ENCODE measurements at places on chromosomes 11 and 22.

GRCh38 chr11:17273668-17274282, 2.8 kb upstream of the NUCB2 start:
- no peak for DNase-seq

GRCh38 chr11:121618516-121618915, 165.7 kb upstream of the SORL1-AS1 start:
- DNase-seq, result no peak

- DNase-seq, result no peak
Observed at GRCh38 chr11:100753172-100753543, 66.1 kb downstream of the ARHGAP42 start.

DNA sequence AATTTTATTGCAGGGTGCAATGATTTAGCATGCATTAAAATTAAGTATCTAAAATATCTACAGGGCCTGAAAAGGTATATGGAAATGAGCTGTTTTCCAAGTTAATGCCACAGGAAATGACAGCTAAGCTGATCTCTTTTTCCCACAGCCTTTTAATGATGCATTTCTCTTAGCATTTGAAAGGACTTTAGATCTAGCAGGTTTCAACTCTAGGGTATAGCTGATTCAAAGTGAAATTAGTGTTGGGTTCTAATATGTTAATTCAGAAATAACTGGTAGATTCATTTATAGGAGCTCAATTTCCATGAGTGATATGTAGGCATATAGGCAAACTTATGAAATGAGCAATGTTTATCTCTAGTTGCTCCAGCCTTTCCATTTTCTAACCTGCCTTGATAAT, 274.2 kb downstream of the CASP12 start:
- no peak for DNase-seq

GRCh38 chr11:117584056-117584830, 212.8 kb downstream of the DSCAML1 start:
- no peak for DNase-seq

DNA sequence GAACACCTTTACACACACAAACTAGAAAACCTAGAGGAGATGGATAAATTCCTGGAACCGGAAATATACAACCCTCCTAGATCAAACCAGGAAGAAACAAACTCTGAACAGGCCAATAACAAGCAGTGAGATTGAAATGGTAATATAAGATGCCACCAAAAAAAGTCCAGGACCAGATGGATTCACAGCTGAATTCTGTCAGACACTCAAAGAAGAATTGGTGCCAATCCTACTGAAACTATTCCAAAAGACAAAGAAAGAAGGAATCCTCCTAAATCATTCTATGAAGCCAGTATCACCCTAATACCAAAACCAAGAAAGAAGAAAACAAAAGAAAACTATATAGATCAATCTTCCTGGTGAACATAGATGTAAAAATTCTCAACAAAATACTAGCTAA, 33.9 kb downstream of the PIWIL3 start:
- DNase-seq, result no peak

DNA sequence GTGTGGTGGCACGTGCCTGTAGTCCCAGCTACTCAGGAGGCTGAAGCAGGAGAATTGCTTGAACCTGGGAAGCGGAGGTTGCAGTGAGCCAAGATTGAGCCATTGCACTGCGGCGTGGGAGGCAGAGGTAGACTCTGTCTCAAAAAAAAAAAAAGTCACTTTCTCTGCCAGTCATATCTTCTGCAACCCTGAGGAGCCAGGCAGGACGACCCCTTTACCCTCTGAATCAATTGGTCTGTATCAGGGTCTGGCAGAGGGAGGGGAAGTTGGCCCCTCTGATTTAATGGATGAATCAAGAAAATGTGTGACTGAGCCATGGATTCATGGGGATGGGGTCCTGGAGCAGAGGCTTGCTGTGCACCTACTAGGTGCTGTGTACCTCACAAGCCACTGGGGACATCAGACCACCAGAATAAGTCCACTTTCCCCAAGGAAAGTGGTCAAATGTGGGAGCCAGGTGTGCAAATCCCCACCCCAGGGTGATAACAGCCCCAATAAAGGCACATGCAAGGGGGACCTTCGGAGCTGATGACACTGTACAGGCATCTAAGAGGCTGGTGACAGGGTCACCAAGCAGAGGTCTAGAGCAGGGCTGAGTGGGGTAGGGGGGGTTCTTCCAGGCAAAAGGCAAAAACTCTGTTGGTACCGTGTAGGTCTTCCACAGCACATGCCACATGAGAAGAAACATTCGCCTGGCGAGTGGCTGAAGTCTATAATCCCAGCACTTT, 29.0 kb downstream of the TXN2 start:
- DNase-seq, result no peak

- no peak for DNase-seq
Observed at GRCh38 chr11:415640-416041, 842 bp upstream of the SIGIRR start.

DNA sequence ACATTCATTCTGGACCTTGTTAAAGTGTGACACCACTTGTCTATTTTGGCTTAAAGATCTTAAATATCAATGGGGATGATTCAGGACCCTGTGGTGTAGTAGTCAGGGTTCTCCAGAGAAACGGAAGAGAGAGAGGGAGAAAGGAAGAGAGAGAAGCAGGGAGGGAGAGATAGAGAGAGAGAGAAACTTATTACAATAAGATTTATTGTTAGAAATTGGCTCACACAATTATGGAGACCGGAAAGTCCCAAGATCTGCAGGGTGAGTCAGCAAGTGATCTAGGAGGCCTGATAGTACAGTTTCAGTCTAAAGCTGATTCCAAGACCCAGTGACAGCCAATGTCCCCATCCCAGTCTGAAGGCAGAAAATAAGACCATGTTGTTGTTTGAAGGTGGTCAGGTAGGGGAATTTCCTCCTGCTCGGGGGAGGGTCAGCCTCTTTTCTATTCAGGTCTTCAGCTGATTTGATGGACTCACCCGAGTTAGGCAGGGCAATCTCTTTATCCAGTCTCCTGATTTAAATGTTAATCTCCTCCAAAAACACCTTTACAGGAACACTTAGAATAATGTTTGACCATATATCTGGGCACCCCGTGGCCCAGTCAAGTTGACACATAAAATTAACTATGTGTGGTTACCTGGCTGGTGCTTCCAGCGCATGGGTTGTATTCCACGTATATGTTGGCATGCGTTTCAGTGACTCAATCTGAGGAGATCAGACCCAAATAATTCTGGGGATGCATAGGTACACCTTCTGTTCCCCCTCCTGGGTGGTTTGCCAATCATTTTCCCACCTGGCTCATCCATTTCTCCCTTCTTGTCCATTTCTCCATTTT, 1350.5 kb downstream of the TBC1D22A start:
- DNase-seq, result no peak

DNA sequence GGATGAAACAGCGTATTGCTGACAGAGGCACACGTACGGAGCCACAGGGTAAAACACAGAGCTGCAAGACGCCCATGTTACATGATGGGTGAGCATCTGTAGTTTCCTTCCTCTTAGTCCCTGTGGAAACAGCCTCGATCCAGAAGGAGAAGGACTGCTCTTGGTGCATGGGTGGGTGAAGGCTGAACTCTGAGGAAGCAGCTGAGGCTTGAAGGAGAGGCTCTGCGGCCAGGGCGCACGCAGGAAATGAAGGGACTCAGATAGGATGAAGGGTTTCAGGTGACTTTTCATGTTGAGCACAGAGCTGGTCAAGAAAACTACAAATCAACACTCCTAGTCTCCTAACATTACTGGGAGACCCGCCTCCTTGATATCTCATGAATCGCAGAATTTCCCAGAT, 65.7 kb upstream of the ADA2 start:
- no peak for DNase-seq

DNA sequence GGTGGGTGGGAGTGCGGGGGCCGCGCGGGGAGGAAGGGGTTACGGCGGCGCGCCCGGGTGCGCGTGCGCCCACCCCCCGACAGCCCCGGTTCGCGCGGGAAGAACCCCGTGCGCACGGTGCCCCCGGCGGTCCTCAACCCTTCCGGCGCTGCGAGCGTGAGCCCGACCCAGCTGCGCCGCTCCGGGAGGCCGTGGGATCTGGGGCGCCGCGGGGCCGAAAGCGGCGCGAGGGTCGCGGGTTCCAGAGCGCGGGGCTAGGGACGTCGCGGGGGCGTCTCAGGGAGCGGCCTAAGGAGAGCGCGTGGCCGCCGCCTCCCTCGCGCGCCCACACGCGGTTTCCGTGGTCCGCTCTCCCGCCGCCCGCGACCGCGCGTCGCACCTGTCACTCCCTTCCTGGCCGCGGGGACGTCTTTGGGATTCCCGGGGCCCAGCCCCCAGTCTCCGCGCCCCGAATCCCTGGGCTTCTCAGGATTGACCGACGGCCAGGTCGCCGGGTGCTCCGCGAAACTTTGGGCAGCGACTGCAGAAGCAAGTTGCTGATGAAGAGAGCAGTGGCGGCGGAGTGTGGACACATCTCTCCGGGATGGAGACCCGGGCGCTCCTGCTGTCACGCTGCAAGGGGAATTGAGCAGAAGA, 582 bp downstream of the SREBF2 start:
- DNase-seq, result no peak

GRCh38 chr11:85756401-85757200, 54.3 kb downstream of the SYTL2 start:
- peak; percentile 22 for DNase-seq

DNA sequence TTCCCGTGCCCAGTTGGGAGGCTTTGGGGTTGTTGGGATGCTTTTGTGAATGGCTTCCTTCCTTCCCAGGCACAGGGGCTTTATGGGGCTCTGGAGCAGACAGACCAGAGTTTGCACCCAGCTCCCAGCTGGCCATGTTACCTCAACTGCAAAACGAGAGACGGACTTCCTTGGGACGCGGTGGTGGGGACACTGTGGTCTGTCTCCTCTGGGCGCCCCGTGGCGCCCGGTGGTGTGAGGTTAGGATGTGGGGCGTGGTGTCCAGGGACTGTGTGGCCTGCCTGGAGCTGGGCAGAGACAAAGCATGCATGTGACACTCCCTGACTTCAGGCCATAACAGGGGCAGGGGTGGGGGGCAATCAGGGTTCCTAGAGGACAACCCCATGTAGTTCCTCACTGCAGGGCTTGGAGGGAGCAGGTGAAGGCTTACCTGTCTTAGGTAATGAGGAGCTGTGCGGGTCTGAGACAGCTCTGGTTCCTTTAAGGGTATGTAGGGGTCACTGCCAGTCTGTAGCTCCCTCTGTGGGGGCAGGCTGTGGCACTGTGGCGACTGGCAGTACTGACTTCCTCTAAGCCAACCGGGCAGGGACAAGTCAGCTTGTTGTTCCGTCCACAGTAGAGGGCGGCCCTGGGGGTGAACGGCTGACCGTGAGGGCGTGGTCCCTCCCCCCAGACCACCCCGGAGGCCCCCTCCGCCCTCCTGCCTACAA, 14.4 kb downstream of the KCNQ1 start:
- no peak for DNase-seq

GRCh38 chr11:130712480-130712879, 203.8 kb downstream of the SNX19 start:
- no peak for DNase-seq

DNA sequence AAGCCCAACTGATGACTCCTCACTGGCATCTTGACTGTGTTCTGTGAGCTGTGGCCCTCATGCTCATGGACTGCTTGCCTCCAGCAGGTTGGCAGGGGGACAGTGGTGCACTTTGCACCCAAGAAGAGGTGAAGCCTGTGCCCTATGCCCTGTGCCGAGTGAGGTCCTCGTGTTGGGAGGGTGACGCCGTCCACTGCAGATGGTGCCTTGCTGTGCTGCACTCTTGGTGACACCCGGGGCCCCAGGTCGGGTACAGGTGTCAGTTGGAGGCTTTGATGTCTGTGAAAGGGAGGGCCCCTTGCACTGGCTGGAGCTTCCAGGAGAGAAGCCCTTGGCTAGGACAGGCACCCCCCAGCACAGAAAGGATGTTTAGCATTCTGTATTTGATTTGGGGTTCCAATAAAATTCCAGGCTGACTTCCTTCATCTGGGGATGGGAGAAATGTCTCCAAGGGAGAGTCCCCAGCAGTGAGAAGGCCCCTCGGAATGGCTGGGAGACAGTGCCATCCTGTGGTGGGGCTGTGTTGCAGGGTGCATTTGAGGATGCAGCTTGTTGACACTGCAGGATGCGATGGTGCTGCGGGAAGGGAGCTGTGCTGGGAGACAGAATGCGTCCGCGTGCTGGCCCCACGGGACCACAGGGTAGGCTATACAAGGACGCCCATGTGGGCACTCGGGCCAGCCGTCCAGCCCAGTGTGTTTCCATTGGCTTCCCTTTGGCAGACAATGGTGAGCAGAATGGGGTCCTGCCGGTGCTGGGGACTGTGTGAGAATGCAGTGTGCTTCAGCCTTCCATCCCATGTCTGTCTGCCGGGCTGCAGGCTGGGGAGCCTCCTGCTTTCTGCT, 2.5 kb upstream of the ZDHHC8 start:
- DNase-seq, result no peak

DNA sequence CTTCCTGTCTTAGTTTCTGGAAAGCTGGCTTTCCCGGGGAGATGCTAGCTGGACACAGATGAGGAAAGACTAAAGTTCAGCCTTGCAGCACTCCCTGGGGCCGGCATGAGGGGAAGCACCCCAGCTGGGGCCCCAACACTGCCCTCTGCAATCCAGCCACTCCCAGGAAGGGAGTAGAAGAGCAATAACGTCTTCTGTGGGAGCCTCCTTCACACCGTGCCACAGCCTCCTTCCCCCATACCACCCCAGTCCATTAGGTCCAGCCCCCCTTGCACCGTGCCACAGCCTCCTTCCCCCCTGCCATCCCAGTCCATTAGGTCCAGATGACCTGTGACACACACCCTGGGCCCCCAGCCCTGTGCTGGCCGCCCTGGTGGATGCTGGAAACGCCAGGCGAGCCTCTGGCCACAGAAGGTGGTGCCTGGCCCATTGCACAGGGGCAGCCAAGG, 44.1 kb upstream of the PRDM11 start:
- no peak for DNase-seq

DNA sequence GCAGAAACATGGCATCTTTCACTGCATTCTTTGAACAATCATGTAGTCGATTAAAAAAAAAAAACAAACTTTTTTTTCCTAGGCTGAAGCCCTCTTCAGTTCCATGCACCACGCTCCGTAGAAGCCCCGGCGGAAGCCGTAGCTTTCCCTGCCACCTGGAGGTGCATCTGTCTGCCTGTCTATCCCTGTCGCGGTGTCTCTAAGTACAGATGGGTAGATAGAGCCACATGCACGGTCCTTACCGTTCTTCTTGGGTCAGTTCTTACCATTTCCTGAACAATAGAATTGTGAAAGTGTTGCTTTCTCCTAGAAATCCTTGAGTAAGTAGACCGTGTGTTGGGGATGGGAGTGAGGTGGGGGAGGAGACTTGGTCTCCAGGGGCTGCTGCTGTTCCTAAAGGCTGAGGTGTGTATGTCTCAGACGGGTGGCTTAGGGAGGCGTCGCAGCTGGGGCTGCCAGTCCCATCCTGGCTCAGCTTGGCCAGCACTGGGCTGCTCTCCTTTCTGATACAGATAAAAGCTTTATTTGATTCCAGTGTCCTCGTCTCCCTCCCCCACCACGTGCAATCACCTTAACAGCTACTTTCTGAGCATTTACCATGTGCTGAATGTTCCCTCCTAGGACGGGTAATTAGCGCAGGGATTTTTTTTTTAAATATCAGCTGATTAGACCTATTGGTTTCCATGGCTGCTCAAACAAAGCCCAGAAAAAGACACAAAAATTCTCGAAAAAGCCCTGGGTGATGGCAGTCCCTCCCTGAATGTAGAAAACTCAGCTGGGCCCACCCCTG, 46.8 kb downstream of the MACROD1 start:
- no peak for DNase-seq
